ENCODE measurements at places on chromosomes 4 and X.
A peak's percentile ranks its signal among the peaks of the same experiment; 100 is the strongest.

- peak; percentile 10 for DNase-seq
These were observed 646 bp downstream of the TIGD4 start for GRCh38 chr4:152778656-152779512.

DNA sequence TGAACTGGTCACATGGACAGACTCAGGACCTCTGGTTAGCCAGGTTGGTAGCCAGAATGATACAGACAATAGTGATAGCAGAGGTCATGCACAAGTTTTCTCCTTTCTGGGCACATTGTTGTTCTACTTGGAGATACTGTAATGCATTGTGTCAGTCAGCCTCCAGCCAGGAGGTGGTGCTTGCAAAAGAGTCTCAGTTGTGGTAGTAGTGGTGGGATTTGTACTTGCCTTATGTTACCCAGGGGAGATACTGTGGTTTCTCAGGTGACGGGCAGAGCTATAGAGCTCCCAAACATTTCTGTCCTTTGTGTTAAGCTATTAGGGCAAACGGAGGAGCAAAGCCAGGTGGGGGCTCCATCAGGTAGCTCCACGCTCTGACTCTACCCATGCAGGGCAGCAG, 190.5 kb downstream of the STPG2 start:
- no peak for DNase-seq

DNA sequence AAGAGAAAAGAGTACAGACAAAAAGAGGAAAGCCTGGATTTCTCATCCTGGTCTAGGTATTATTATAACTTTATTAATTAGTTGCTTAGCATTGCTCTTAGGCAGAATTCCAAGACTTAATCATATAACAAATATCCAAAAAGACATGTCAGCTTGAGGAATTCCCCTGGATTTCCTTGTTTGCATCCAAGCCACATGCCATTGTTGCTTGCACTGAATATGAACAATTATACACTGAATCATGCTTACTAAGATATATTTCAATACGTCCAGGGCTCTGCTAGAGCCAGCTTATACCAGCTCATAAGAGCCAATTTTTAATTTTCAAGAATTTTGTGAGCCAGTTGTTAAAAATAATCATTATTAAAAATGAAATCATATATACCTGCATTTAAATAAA, 5.5 kb upstream of the TLR10 start:
- peak; percentile 33 for DNase-seq

GRCh38 chr4:133095591-133095990, 53.5 kb upstream of the PCDH10 start:
- DNase-seq = no peak

- no peak for DNase-seq
These were observed 18.7 kb upstream of the AR start for GRCh38 chrX:67524950-67525691.

- no peak for DNase-seq
These were observed 125.0 kb downstream of the RASGEF1B start for GRCh38 chr4:81346719-81347118.

DNA sequence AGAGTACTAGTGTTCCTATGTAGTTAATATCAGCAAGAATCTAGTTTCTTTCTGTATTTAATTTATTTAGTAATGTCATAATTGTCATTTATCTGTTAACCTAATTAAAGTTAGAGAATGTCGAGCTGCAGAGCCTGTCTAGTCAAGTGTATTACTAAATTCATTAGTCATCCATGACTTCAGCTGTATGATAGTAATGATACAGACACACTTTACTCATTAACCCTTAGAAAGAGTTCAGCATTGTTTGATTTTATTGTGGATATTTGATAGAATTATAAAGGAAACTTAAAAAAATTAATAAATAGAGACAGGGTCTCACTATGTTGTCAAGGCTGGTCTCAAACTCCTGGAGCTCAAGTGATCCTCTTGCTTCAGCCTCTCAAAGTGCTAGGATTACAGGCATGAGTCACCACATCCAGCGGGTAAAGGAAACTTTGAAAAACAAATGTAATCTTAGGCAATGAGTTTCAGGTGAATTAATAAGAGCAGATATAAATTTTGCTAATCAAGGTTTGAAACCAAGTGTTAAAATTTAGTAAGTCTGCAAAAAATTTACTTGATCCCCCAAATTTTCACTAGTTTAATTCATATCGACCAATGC, 110.6 kb downstream of the ANK2 start:
- peak; percentile 2 for DNase-seq

DNA sequence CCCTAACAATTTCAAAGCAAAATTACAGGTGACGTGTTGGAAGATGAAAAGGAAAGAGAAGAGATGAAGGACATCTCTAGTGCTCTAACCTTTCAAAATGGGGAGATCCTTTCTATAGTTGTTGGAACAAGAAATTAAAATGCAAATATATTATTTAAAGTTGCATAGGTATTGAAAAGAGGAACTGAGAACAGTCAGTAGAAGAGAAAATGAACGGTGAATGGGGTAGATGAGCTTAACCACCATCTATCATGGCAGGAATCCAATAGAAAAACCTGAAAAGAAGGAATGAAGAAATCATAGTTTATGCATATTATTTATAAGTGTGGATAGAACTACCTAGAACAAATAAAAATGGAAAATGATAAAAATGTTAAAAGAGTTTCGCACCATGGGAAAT, 42.0 kb downstream of the ANXA5 start:
- DNase-seq = no peak

DNA sequence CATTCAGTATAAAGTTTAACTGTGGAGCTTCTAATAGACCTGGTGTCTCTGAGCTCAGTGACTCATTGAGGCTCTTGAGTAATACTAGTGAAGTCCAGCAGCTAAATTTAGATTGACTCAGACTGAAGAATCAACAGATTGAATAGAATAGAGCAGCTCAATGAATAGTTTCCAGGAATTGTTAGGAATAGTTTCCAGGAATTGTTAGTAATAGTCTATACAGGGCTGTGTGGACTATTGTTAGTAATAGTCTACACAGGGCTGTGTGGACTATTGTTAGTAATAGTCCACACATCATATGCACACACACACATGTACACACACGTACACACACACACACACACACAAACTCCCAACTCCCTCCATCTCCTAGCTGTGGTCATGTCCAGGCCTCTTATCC, 3.0 kb downstream of the GIMD1 start:
- peak; percentile 78 for DNase-seq

DNA sequence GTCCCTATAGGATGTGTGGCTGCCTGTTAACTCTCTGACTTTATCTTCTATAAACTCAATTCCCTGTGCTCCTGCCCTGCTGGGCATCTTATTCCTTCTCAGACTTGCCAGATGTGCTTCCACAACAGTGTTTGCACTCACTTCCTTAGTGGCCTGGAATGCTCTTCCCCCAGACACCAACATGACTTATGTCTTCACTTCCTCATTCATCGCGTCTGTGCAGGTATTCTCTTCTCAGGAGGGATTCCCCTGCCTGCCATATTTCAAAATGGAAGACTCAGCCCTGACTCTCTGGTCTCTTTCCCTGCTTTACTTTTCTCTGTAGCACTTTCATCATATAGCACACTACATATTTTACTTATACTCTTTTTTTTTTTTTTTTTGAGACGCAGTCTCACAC, 344.0 kb downstream of the CENPC start:
- DNase-seq = no peak

DNA sequence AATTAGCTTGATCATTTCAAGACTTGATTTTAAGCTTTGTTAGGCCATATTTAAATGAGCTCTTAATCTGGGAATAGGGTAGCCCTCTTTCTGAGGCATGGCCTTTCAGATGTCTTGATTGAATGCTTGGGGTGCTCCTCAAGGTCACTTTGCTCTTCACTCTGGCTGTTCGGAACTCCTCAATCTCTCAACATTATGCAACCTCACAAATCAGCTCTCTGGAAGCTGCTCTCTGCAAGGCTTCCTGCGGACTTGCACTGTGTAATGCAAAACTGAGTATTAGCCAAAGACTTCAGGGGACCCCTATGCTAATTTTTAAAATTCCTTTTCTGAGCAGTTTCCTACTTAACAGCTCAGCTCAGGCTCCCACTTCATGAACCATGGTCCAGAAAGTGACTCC, 398.3 kb downstream of the PRDM5 start:
- no peak for DNase-seq

DNA sequence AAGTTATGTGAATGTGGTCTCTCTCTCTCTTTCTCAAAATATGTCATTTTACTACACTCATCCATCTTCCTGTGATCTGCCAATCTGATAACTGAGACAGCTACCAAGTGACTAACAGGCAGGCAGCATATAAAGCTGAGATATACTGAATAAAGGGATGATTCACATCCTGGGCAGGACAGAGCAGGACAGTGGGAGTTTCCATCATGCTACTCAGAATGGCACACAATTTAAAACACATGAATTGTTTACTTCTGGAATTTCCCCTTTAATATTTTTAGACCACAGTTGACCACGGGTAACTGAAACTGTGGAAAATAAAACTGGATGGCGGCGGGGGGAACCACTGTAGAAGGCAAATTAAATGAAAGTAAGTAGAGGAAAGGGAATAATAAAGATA, 58.6 kb upstream of the DCTD start:
- DNase-seq = peak; percentile 95

DNA sequence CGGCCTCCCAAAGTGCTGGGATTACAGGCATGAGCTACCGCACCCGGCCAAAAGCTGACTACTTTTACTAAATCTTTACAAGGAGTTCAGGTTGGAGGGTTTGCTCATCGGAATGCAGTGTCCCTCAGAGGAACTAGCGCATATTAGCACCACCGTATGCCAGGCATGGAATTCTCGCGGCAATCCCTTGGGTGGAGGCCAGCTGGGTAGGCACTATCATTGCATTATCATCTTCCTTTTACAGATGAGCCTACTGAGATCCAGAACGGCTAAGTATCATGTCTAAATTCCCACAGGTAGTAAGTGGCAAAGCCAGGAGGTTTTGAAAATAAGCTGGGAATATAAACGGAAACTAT, 6.1 kb upstream of the CXorf66 start:
- no peak for DNase-seq

DNA sequence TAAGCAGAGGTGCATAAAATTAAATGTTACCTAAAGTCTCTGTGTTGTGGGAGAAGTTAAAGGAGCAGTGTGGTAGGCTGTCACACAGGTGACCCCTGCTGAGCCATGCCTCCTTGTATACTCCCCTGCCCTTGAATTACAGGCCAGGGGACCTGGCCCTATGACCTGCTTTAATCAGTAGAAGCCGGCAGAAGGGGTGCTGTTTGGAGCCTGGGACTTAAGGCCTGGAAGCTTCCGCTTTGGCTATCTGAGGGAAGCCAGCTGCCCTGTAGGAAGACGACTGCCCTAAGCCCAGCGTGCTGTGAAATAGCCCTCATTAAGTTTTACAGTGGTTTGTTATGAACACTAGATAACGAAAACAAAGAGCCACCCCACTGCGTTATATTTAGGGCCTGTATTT, 34.1 kb downstream of the SPINK2 start:
- DNase-seq = no peak

- DNase-seq = peak; percentile 53
These were observed 23.2 kb downstream of the PRPS2 start for GRCh38 chrX:12814420-12814819.

- DNase-seq = no peak
These were observed 724.0 kb downstream of the ADGRL3 start for GRCh38 chr4:61924131-61924530.

- DNase-seq = no peak
These were observed 115.7 kb upstream of the TEX13C start for GRCh38 chrX:125203737-125204578.

GRCh38 chrX:130051176-130051845, 59.0 kb downstream of the ELF4 start:
- no peak for DNase-seq

DNA sequence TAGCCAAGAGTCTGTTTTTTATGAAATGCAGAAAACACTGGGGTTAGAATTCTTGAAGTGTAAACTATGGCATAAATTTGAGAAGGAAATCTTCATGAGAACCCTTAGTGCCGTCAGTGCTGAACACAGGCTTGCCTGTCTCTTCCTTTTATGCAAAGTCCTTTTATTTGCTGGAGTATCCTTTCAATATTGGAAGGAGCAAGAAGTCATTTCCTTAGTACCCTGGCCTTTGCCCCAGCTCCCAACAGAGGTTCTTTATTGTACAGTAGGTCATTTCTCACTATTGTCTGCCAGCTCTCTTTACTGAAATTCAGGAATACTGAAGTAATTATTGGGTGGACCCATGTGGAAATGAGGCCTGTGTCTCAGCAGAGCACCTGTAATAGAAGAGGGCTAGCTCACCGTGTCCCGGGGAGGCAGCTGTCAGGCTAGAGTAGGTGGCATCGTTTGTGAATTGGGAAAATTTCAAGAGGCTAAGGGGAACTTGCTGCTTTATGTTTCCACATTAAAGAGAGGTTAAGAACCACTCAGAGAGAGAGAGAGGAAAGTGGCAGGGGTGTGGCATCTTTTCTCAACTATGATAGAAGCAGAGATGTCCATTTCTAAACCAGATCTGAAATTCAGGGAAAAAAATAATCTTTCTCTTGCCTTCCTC, 8.7 kb downstream of the FHDC1 start:
- DNase-seq = no peak

GRCh38 chr4:97396097-97396496, 747.2 kb downstream of the STPG2 start:
- DNase-seq = peak; percentile 66

- no peak for DNase-seq
These were observed 83.4 kb downstream of the MSN start for GRCh38 chrX:65750674-65751469.

- no peak for DNase-seq
These were observed at the start of gene PPP2R2C for GRCh38 chr4:6472387-6473263. Gene PPP2R2C, minus strand, starts transcription at chr4:6472614. Its CDS starts 385 bp downstream, at chr4:6472229.

DNA sequence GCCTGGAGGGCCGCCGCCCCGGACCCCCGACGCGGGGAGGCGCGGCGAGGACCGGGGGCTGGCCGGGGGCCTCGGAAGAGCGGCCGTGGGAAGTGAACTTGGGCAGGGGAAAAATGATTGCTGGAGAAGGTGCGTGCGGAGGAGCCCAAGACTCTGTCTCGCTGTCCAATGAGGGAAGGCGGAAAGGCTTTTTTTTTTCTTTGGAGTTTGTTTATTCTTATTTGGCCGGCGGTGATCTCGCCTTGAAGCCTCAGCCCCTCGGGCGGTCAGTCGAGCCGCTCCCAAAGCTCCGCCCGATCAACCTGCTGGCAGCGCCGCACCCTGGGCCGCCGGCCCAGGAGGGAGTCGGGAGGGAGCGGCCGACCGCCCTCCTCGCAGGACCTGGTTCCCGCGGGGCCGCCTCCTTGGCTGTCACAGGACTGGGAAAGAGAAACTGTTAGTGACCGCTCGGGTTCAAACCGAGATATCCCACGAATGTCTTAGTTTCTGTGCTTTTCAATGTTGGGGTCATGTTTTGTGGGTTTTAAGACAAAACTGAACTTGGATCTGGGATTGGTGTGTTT, 2.5 kb downstream of the CPEB2 start:
- peak; percentile 29 for DNase-seq

DNA sequence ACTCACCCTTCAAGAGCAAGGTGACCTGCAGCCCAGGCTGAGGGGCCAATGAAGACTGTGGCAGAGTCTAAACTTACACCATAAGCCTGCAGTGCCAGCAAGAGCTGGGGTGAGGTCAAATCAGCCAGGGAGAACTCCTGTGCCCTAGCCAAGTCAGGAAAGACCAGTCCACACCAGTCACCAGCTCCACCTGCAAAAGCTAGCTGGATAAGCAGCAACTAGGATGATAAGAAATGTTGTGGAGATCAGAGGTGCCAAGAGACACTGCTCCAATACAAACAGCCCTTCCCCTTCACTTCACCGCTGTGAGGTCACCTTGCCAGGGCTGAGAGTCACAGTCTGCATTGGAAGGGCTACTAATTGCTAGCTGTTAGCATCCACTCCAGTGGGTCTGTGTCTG, 31.3 kb downstream of the NIPAL1 start:
- DNase-seq = no peak
